Activated T-cell treated with anti-CD3 and anti-CD28 coated beads for 1 hour (primary cell): ENCODE measurements at places on chromosomes 4 and X.

GRCh38 chr4:152937336-152938236, 1.5 kb downstream of the FHDC1 start:
- DNase-seq, result no peak

DNA sequence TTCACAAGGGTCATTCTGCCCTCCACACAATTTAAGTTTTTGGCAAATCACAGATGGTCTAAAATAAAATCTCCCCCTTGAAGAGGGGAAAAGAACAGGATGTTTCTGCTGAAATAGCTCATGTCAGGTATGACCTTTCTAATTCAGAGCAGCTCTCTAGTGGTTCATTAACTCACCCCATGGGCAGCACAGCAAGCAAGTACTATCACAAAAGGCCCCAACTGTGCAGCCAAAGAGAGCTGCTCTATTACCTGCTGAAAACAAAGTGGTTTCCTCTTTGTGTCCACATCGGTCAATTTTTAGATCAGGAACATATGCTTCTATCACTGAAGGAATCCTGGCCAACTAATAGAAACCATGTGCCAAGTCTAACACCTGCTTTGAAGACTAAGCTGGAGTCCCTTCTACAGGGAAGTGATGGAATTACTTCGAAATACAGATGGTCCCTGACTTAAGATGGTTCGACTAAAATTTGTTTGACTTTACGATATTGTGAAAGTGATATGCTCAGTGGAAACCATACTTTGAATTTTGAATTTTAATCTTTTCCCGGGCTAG, 164.3 kb downstream of the ENOX2 start:
- DNase-seq, result no peak

DNA sequence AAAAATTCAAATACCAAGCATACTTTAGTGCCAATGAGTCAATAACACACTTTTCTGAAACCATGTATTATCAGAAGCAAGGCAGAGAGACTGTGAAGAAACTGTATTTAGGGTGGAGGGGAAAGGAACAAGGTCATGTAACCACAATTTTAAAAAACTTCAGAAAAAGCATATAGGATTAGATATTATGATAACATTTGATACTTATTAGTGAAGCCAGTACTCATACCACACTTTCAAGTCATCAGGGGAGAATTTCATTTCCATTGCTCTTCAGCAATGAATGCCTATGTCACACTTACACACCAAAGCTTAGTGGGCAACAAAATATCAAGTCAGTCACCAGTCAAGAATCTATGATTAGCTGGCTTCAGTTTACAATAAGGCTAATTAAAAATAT, 602.2 kb downstream of the IL15 start:
- no peak for DNase-seq

DNA sequence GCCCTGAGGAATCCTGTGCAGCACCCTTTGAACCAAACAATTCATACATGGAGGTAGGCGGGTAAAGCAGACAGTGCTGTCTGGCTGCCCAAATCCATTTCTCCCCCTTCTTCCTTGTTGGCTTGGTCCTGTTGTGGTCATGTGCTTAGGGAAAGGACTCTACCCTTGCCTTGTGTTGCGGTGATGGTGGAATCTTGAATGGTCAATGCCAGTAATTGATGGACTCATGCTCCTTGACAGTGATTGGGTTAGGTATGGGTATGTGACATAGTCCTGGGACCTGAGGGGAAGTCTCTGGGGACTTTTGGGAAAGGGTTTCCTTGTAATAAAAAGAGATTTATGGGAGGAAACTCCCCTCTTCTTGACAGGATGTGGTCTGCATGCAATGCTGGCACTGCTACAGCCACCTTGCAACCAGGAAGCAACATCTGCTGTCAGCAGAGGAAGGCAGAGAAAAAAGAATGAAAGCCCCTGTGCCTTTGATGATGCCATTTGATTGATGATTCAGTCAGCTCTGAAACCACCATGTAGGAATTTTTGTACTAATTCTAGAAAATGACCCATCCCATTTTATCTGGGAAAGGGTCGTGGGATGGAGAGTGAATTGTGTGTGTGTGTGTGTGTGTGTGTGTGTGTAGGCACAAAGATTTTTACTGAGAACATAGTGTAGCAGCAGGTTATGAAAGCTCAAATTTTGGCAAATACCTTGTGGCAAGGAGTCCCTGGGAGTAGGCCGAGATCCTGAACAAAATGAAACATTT, 30.0 kb upstream of the HUWE1 start:
- peak; percentile 12 for DNase-seq

DNA sequence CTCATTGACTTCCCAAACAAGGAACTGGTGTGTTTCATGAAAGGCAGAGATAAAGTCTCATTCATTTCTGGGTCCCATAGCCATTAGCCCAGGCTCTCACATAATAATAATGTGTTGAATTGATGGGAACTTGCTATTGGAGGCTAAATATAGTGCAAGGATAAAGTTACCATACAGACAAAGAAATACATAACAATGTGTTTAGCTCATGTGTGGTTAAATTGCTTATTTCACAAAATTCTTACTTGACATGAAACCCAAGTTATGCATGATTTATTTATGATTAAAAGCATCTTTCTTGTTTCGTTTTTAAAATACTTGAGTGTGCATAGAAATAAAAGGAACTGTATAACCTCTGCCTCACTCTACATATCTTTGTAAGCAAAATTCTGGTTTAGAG, 37.3 kb upstream of the LPAR4 start:
- DNase-seq, result no peak

GRCh38 chr4:74873545-74874301, 59.2 kb upstream of the PARM1 start:
- DNase-seq, result no peak

GRCh38 chr4:112060212-112060611, 85.0 kb upstream of the FAM241A start:
- DNase-seq, result no peak

DNA sequence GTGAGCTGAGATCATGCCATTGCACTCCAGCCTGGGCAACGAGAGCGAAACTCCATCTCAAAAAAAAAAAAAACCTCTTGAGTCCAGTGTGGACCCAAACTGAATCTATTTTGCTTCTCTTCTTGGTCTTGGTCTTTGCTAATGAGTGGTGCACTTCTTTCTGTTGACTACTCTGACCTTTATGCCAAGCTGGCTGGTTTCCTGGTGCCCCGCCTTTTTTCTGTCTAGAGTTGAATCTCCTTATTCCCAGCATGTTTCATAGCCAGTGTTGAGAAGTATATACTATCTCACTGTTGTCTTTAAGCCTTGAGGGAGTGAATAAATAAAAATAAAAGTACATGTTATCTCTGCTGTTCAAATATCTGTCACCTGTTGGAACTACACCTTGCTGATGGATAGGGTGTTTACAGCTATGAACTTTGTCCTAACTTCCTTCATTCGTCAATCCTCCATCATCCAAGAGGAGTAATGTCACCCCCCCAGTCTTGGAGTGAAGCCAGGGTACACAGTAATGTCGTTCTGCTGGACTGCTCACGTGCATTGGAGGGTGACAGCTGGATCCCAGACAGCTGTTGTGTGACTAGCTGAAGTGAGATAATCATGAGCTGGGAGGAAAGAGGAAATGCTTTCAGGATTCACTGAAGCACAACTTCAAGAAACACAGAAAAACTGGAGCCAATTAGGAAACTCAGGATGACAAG, 99.3 kb upstream of the PRKG2 start:
- no peak for DNase-seq

DNA sequence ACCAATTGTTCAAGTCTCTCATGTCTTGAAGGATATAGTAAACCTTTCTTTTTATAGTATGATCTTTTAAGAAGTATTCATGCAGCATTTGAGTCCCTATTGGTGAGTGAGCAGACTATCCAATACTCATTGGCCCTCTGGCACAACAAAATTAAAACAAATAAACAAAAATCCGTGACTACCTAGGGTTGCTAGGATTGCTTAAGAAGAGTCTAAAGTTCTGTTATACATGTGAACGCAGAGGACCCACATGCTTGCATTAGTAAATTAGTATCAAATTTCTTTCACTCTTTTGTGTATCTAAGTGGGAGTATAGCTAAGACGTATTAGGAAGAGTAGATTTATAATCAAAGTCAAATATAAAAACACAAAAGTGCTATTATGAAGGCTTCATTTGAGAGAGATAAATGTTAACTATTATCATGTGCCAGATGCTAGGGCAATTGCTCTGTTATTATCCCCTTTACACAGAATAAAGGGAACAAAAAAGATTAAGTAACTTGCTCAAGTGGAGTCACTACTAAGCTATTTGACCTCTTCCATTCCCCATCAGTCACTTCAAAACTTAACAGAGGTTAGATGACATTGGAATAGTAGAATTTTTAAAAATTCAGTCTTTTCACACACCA, 29.2 kb upstream of the LARP1B start:
- DNase-seq, result no peak

GRCh38 chrX:133307637-133308498, 89.7 kb upstream of the TFDP3 start:
- DNase-seq, result no peak

DNA sequence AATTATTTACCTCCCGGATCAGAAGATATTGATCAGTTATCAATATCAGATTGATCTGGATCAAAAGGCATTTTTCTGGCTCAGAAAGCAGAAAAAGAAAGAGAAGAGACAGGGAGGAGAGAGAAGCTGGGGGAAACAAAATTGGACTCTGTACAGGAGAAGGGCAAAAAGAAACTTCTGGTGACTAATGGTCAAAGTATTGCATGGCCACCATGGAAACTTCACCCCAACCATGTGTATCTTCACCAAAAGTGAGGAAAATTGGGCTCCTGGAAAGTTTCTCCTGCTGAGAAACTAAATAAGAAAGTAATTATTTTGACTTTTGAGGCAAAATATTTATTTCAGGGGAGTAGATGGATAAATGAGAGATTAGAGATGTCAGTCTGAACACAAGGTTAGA, 33.9 kb downstream of the RNF150 start:
- no peak for DNase-seq

DNA sequence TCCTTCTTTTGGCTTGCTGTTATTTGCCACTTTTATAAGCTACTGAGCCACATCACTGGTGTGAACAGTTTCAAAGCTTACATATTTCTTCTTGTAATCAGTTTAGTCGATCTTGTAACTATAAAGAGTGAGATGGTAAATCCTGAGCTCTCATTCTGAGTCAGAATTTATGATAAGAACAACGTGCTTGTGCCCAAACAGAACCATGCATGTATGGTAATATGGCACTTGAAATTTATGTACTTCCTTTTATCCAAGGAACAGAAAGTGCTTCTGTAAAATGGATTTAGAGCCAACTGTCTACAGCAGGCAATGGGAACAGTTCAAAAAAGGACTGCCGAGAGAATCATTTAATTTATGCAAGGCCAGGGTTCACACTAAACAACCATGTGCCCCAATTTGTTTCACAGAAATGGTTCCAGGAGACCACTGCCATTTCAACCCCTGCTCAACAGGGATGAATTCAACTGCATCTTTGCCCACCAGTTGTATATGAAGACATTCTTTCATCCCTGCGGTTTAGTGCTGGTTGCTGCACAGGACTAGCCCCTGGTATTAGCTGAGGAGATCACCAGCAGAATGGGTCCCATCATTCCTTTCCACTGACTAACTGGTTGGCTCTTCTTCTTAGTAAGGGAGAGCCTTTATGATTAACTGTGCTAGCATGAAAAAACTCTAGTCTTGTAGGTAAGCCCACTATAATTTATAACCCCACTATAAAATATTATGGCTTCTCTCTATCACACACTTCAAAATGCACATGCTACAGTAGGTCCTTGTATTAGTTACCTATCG, 162.9 kb upstream of the PGRMC2 start:
- no peak for DNase-seq

DNA sequence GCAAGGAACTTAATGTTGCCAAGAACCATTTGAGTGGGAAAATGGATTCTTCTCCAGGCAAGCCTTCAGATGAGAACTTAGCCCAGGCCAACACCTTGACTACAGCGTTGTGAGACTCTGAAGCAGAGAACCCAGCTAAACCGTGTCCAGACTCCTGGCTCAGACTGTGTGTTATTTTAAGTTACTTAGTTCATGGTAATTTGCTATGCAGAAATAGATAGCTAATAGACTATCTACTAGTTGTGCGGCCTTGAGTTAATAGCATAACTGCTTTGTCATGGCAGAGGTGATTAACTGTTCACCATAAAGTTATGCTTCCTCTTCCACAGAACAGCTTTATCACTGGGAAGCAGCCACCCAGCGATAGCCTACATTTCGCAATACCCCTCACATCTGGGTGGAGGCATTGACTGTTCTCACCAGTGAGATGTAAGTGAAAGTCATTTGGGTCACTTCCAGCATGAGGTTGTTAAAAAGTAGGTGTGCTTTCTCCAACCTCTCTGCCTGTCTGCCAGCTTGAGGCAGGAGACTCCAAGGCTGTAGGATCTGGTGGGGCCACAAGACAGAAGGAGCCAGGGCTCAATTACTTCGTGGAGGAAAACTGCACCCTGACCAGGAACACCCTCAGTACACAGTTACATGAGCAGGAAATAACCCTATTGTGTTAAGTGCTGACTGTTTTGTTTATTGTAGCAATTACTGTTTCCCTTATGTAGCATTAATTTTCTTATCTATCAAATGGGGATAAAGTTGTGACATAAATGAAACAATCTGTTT, 94.2 kb downstream of the GPAT3 start:
- DNase-seq, result no peak

DNA sequence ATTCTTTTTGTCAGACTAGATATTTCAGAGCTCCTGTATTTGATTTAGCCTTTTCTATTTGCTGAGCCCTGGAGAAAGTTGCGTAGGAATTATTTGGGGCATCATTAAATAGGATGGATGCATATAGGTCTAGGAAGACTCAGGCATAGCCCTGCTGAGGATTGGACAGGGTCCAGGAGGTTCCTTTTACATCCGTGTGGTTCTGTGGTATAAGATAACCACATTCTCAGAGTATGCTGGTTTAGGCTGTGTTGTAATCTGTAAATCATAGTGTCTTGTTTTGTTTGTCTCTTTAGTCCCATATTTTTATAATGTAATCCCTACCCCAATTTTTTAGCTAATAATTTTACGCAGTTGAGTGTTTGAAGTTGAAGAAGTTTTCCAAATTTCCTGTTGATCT, 513.7 kb downstream of the RPA4 start:
- DNase-seq, result no peak

GRCh38 chrX:34270434-34270833, 138.3 kb upstream of the FAM47A start:
- no peak for DNase-seq

DNA sequence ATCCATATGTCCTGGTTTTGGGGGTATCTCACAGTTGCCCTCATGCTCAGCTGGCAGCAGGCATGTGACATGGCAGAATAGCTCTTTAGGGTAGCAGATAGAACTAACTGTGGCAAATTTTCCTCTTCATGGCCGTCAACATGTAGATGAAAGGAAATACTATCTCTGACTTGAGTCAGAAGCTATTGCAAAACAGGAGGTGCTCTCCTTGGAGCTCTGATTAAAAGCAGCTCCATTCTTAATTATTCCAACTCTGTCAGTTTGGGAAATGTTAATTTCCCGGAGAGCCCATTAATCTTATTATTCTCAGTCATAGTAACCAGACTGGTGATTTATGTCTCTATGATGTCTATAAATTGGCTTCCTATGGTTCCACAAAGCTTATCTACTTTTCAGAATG, 18.2 kb downstream of the IL13RA1 start:
- no peak for DNase-seq
